ENCODE measurements at places on chromosomes 1 and 21.

DNA sequence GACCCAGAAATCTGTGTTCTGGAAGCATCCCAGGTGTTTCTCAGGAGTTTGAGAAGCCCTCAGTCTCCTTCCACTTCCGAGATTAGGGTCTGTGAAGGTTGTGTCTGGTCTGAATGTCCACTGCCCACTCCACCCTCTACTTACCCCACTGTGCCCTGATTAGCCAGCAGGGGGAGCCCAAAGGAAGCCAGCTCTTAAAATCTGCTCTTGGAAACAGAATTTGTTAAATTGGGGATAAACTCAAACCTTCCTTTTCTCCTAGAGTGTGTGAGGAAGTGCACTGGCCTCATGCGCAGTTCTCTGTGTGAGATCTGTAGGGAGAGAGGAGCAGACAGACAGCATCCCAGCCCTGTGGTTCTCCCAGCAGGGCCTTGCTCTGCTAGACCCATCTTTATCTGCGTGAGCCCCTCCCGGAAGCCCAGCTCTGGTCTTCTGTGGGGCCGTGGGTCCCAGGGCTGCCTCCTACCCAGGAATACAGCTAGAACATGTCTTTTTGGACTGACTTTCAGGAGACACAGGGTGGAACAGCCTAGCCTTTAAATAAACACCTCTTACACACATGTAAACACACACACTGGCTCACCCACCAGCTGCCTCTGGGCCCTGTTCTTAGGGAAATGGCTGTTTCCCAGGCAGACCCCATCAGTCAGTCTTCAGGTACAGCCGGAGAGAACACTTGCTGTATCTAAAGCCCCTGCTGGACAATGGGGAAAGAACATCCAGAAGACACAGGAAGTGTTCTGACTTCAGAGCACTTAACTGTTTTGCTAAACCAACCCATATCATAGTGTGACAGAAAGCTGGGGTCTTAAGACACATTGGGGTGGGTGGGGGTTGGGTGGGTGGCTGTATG is 52.2 kb downstream of the SMYD2 start:
- DNase-seq = no peak

- peak; percentile 17 for DNase-seq
Observed at GRCh38 chr1:14128096-14128495, 428.1 kb downstream of the PRDM2 start.

DNA sequence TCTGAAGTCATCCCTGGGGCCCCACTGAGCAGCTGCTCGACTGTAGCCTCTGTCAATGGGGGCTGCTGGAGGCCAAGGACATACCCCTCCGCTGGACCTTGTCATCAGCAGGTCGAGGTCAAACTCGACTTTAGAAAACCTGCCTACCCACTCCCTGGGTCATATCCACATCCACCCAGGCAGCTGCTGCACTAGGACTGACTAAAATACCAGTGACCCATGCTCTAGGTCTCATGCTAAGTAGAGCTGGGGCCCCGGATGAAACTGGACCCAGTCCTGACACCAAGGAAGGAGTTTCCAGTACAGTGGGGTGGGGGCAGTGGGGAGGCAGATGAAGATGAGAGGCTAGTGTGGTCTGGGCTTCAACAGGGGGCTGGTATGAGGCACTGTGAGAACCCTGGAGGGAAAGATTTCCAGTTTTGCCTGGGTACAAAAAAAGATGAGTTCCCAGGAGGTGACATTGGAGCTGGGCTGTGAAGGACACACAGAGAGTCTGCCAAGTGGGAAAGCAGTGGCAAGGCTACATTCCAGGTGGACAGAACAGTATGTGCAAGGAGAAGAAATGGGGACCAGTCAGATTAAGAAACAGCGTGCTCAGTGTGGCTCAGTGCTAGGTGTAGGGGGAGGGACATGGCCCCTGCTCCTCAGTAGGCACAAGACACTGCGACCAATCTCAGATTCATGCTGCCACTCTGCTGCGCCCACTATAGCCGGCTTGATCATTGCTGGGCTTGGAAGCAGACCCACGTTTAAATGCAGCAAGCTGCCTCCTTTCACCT is 12.4 kb downstream of the SLC2A1 start:
- no peak for DNase-seq

- no peak for DNase-seq
Observed at GRCh38 chr1:198713081-198713480, 74.2 kb downstream of the PTPRC start.

- DNase-seq = no peak
Observed at GRCh38 chr21:44800971-44801467, 601 bp downstream of the UBE2G2 start.

GRCh38 chr1:161115132-161115711 is 2.6 kb downstream of the PFDN2 start:
- no peak for DNase-seq

DNA sequence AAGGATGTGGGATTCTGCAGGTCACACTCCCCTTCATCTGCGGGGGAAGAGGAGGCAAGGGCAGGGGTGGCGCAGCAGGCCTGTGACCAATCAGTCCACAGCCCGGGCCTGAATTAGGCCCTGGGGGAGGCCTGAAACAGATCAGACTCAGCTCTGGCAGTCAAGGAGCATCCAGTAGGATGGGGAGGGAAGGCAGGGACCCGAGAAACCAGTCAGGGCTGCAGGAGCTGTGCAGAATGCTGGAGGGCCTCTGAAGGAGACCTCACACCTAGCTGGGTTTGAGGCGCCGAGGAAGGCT is 12.7 kb downstream of the TNNT2 start:
- no peak for DNase-seq

- no peak for DNase-seq
Observed at GRCh38 chr1:216140730-216141524, 282.3 kb downstream of the USH2A start.

- DNase-seq = no peak
Observed at GRCh38 chr1:47617381-47618221, 179.8 kb downstream of the FOXD2 start.

DNA sequence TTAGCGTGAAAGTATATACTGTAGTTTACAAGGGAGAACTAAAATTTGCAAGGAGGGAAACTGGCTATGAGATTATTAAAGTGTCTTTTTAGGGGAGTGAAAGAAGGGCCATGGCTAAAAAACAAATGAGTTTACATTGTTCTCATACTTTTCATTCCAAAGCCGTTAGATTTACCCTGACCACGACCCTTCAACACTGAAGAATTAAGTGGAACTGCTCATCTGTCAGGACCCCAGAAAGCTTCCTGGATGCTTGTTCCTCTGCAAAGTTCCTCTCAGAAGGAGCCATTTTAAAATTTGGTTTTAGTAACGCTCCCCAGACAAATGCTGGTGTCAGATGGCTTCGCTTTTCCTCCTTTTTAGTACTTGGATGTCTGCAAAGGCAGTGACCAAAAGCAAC is 82.7 kb upstream of the ZBTB18 start:
- no peak for DNase-seq

DNA sequence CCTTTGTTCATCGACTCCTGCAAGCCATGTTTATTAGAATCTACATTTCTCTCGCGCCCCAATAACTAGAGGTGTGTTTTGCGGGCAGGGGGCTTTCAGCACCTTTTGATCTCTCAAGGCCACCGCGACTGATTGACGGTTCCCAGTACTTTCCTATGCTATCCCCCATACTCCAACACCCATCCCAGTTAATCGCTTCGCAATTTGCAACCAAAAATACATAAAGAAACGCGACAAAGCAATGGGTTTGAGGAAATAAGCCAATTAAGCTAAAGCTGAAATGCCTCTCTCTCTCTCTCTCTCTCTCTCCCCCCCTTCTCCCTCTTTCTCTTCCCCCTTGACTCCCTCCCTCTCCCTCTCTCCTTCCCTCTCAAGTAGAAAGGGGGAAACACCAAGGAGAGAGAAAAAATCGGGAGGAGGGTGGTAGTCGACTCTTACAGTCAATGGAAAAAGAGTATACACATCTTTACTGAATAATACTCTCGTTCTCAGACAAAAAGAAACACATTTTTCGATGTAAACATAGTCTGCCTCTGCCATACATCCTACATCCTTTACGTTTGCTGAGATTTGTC is 128.0 kb upstream of the DPYD start:
- no peak for DNase-seq

DNA sequence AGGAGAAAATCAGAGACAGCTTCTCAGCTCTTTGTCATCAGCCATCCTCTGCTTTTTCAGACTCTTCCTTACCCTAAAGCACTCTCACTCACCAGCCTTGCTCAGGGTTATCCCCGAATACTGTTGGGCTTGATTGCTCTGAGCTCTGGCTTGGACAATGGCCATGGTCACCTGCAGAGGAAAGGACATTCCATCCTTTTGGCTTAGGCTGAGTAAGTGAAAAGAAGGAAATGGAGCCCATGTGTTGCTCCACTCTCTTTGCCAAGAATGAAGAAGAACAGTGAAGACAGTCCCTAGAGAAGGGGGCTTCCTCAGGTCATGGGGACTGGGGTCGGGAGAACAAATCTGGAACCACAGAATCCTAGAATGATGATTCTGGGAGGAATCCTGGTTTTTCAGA is 2.3 kb downstream of the MTMR11 start:
- DNase-seq = no peak

DNA sequence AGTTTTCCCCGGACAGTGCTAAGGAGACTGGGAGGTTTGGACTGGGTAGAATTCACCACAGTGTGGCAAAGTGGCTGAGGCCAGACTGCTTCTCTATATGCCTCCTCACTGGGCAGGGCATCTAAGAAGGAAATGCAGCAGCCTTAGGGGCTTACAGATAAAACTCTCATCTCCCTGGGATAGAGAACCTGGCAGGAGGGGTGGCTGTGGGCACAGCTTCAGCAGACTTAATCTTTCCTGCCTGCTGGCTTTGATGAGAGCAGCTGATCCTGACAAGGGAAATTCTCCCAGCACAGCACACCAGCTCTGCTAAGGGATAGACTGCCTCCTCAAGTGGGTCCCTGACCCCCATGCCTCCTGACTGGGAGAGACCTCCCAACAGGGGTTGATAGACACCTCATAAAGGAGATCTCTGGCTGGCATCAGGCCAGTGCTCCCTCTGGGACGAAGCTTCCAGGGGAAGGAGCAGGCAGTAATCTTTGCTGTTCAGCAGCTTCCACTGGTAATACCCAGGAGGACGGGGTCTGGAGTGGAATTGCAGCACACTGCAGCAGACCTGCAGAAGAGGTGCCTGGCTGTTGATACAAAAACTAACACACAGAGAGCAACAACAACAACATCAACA is 25.2 kb downstream of the KIFAP3 start:
- DNase-seq = no peak

DNA sequence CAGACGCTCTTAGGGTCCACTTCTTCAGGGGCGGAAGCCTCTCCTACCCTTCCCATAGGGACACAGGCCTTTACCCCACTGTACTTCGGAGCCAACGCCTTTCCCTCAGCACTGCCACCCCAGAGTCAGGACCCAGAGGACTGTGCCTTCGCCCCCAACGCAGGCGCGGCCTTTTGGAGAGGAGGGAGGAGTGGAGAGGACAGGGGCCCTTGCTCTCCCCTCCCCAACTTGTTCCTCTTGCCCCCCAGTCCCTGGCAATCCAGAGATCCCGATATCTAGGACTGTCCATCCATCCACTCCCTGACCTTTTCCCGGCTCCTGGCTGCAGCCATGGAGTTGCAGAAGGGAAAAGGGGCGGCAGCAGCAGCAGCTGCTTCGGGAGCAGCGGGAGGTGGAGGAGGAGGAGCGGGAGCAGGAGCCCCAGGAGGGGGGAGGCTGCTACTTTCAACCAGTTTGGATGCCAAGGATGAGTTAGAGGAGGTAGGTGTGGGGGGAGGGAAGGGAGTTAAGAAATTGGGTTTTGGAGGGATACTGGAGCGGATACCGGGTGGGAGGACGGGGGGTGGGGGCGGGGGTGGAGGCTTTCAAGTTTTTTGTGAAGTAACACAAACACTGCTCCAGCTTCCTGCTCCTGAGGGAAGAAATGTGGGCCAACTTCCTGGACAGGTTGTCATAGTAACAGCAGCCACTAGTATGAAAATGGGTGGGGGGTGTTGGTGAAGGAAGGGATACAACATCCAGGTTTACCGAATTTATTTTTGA is 636 bp downstream of the INTS3 start:
- DNase-seq = peak; percentile 14

- no peak for DNase-seq
Observed at GRCh38 chr1:55943721-55944435, 635.5 kb downstream of the PLPP3 start.

GRCh38 chr21:15363921-15364320 is 299.1 kb upstream of the NRIP1 start:
- DNase-seq = no peak

DNA sequence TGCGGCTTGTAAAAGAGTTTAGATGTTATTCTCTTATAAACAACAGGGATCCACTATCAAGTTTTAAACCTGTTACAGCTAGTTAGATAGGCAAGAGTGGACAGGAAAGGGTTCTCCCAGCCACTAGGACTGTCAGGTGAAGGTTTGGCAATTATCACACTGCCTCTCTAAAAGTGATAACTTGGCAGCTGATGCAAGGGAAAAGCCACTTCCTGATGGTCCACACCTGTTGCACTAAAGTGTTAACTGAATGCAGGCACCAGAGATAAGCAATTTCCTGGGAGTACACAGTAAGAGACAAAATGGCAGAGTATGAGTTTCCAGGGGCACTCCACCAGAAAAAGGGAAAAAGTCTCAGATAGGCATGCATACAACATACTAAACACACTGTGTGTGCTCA is 99.4 kb downstream of the VAV3 start:
- DNase-seq = no peak
